CD4-positive, alpha-beta T cell treated with Interleukin-6 at 100 ng/mL for 8 hours (primary cell): ENCODE measurements at places on chromosomes 12 and 14.

GRCh38 chr14:79842270-79842669, 369.0 kb downstream of the DIO2 start:
- DNase-seq, result no peak

GRCh38 chr14:91008759-91009409, 51.6 kb downstream of the RPS6KA5 start:
- DNase-seq, result no peak

GRCh38 chr12:122142857-122143256, 31.2 kb downstream of the IL31 start:
- DNase-seq, result no peak

GRCh38 chr12:120971299-120972180, 6.8 kb upstream of the HNF1A start:
- peak; percentile 62 for DNase-seq

GRCh38 chr14:72538387-72538786, 355.5 kb downstream of the DPF3 start:
- no peak for DNase-seq

GRCh38 chr12:68458866-68459265, 126.7 kb upstream of the MDM1 start:
- DNase-seq, result no peak

- peak; percentile 19 for DNase-seq
Observed at GRCh38 chr14:22598896-22599244, 770 bp downstream of the ABHD4 start.

DNA sequence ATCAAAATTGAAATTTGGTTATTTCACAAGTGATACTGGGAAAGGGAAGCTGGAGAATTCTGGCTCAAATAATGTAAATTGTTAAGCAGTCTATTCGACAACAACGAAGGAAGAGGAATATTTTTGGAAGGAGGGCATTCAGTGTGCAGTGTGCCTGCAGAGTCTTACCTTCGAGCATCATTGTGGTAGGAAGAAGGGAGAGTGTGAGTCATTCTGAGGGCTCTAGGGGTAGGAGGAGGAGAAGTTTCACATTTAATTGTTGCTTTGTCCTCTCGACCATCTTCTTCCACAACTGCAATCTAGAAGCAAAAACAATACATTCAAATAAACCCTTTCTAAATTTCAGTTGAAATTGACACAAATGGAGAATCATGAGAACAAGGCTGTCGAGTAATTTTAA, 263.0 kb downstream of the ACSS3 start:
- DNase-seq, result no peak

- DNase-seq, result no peak
Observed at GRCh38 chr12:132429602-132429945, 60.4 kb upstream of the FBRSL1 start.

DNA sequence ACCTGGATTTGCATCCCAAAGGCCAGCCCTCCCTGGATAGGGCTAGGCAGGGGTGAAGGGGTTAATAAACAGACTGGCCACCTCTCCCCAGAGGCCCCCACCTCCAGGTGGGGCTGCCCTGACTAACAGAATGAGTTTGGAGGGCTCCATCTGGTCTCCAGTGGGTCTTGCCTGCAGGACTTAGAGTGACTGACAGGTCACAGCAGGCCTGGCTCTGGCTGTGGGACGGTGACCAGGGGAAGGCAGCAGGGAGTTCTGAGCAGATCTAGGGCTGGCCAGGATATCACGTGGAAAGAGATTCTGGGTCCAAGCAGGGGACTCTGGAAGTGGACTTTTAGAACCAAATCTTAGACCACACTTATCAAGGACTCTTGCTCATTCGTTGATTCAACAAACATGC, 40.9 kb upstream of the LHX5 start:
- DNase-seq, result no peak

- DNase-seq, result no peak
Observed at GRCh38 chr12:113242026-113242418, 20.8 kb downstream of the TPCN1 start.

DNA sequence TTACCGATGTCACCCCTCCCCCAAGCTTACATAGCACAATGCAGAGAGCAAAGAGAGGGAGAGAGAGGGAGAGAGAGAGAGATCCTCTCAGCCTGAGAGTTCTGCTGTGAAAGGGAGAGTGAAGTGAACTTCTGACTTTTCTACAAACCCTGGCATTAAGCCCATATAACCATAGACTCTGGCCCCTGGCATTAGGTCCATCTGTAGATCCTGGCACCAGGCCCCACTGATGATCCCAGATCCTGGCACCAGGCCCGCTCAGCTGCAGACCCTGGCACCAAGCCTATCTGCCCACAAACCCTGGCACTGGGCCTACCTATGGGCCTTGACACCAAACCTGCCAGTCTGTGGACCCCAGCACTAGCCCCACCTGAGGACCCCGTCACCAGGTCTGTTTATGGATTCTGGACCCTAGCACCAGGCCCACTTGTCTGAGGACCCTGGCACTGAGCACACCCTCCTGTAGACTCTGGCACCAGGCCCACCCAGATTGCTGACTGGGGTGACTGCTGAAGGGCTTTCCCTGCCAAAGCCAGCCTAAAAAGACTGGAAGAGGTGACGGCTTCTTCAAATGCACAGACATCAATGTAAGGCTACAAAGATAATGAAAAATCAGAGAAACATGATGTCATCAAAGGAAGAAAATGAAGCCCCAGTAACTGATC, 14.5 kb upstream of the KRT83 start:
- DNase-seq, result no peak

- DNase-seq, result no peak
Observed at GRCh38 chr14:99516156-99516870, 35.1 kb downstream of the CCNK start.

DNA sequence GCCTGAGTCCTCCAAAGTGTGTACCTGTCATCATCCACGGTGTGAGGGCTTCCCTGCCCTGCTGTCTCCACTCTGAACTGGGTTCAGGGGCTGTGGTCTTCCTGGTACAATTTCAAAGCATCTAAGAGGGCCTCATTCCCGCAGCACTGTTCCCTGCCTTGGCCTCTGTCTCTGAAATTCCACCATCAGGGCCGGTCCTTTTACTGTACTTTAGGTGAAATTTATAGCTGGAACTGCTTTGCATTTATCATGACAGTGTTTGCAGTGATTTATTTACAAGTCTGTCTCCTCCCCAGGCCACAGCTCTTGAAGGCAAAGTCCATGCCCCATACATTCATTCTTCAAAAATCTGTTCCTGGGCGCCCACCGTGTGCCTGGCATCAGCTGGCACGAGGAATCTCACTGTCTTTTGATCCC, 36.9 kb upstream of the NCOR2 start:
- DNase-seq, result no peak

DNA sequence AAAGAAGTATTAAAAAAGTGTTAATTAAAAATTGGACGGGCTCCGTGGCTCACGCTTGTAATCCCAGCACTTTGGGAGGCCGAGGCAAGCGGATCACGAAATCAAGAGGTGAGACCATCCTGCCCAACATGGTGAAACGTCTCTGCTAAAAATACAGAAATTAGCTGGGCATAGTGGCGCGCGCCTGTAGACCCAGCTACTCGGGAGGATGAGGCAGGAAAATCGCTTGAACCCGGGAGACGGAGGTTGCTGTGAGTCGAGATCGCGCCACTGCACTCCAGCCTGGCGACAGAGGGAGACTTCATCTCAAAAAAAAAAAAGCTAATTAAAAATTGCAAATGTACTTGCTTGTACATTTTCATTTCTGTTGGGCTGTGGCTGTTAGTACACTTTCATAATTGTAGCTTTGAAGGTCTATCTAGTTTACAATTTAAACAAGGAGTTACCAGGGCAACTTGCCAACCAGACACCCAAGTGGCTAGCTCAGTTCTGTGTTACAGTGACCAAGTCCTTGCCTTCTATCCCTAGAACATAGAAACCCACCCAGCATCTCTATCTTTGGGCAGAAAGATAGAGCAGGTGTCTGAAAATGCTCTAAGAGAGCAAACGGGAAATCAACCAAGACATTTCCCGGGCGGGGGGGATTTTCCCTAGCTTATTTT, 1.2 kb downstream of the COA8 start:
- DNase-seq, result no peak

DNA sequence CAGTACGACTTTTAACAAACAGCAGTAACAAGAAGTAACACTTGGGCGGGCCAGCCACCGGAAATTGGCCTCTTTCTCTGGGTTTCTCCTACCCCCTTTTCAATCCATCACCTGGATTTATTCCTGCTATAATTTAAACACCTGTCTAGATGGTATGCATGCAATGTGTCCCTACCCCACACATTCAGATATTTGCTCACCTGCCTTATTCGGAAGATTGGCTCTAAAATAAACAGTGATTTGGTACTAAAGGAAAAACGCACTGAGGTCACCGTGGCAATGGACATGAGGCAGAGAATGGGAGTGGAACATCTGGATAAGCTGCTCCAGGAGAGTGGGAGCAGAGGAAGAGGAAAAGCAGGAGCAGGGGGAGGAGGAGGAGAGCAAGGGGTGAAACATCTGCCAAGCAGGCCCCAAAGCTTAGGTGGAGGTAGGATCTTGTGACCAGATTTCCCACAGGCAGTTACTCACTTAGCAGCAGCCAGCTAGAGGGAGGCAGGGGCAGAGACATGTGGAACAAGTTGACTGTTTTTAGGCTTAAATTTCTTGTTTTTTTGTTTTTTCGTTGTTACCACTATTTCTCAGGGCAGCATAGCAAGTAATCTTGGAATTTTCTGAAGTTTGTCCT, 150.9 kb downstream of the TTLL5 start:
- no peak for DNase-seq

- peak; percentile 22 for DNase-seq
Observed at GRCh38 chr14:105201925-105202513, 20.9 kb upstream of the NUDT14 start.

DNA sequence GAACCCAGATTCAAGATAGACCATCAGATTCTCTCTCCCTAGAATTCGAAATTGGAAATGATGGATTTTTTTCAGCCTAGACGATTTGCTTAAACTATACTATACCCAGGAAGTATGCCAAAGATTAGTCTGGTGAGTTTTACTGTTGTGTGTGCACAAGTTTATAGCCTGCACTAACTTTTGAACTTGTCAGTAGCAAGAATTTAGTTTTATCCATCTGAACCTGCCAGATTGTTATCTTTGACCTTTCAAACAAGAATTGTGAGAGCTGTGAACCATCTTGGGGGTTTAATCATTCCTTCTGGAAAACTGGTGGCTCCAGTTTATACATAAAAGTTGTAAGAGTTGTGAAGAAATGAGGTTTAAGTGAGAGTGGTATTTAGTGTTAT, 243.5 kb upstream of the DAAM1 start:
- no peak for DNase-seq

DNA sequence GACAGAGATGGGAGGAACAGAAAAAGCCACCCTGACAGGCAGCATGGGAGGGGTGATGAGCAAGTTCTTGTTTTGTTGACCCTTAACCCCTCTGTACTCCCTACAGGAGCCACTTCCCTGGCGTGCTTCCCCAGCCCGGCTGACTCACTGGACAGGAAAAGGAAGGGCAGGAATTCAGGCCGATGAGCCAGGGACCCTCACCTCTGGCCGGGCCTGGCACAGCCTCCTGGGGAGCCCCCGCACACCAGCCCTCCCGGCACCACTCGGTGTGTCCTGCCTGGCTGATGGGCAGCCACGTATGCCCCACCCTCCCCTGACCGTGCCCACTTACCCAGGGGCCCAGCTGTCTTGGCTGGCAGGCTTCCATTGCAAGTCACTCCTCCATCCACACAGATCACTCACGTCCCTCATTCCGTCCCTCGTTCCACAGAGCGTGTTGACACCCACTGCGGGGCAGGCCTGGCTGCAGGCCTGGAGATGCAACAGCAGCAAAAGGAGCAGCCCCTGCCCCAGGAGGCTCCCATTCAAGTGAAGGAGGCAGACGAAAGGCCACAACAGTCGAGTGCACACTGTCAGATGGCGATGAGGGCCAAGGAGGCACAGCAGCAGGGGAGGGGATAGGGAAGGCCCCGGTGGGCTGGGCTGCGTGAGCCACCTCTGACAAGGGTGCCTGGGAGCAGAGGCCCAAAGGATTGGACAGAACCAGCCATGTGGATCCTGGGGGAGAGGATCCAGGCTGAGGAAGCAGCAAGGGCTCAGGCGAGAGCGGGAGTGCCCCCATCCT, 19.7 kb upstream of the CD9 start:
- no peak for DNase-seq

GRCh38 chr14:102544046-102544746, 34.6 kb upstream of the ANKRD9 start:
- no peak for DNase-seq

DNA sequence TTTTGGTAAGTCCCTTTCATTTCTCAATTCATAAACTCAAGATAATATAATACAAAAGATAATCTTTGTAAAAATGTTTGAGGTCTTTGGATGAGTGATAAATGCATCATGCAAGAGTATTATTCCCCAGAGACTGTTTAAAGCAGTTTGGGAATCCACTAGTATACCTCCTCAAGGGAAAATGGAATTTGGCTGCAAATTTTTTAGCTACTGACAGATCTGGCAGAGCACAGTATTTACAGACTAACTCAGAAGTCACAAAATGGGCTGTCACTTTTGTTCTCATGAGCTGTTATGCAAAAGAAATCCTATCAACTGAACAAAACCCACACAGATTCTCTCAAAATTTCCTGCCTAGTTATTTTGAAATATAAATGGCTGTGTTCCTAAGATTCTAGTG, 9.9 kb downstream of the SPIC start:
- no peak for DNase-seq

DNA sequence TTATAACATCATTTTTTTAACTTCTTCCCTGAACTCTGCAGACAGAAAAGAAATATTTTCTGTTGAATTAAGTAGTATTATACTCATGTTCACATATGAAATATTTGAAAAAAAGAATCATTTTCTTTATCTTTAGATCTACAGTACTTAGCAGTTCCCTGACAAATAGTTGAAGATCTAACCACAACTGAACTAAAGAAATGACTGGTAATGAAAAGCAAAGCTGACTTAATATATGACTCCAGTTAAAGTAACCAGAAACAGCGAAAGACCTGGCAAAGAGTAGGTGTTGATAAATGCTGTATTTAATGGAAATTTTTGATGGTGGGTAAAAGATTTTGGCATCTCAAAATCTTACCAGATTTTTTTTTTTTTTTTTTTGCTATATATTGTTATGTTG, 207.1 kb upstream of the SLC16A7 start:
- no peak for DNase-seq

DNA sequence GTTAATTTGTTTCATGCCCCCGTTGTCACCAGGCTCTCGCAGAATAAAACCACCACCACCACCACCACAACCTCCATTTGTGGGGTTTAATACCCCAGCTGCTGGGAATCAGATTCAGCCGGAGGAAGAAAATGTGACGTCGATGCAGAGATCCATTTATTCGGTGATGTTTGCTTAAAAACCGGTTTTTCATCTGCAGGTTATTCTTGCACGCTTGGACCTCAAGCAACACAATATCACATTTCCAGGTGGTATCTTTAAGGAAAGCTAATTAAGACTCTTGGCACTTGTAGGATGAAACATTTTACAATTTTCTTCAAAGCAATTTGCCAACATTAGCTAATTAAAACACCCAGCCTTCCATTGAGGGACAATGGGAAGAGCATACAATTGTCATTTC, 39.8 kb downstream of the SPRING1 start:
- no peak for DNase-seq

GRCh38 chr14:22531451-22532344, 57.3 kb downstream of the DAD1 start:
- DNase-seq, result no peak

- no peak for DNase-seq
Observed at GRCh38 chr12:68227356-68227755, 1.7 kb upstream of the IL26 start.
